IPS-NIHi11 (cell line): ENCODE measurements at places on chromosomes 11 and 22.

DNA sequence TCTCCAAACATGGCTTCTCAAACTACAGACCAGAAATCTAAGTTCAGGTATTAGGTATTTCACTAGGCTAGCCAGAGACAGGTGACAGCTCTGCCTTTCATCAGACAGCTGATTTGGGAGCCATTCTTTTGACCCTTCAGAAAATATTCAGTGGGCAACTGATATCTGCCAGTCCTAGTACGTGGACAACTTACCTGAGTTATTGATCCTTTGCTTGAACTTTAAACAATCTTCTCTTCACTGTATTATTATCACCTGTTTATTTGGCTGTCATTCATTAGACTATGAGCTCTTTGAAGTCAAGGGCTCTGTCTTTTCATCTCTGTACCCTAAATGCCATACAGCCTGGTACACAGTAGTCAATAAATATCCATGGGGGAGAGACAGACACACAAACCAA is 17.2 kb downstream of the TRIM66 start:
- DNase-seq, result no peak

- DNase-seq, result no peak
Observed at GRCh38 chr11:8699903-8700302, 17.3 kb downstream of the RPL27A start.

DNA sequence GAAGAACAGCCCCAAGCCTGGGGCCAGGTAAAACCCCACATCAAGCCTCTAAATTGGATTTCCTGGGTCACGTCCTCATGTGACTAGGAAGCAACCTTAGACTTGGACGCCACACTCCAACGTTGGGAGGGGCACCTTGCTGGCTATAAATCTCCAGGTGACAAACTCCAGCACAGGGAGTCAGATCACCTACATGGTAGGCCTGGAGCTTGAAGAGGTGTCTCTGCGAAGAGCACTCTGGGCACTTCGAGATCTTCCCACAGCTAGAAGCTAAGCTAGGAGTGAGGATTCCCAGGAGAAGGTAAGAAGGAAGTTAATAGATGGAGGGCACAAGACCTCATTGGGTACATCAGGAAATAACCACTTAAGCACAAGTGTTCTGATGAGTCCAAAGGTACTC is 77.1 kb upstream of the GNAZ start:
- no peak for DNase-seq

- DNase-seq, result no peak
Observed at GRCh38 chr22:35299217-35299672, 449 bp upstream of the TOM1 start.

- DNase-seq, result no peak
Observed at GRCh38 chr11:107116358-107116757, 98.1 kb upstream of the GUCY1A2 start.

DNA sequence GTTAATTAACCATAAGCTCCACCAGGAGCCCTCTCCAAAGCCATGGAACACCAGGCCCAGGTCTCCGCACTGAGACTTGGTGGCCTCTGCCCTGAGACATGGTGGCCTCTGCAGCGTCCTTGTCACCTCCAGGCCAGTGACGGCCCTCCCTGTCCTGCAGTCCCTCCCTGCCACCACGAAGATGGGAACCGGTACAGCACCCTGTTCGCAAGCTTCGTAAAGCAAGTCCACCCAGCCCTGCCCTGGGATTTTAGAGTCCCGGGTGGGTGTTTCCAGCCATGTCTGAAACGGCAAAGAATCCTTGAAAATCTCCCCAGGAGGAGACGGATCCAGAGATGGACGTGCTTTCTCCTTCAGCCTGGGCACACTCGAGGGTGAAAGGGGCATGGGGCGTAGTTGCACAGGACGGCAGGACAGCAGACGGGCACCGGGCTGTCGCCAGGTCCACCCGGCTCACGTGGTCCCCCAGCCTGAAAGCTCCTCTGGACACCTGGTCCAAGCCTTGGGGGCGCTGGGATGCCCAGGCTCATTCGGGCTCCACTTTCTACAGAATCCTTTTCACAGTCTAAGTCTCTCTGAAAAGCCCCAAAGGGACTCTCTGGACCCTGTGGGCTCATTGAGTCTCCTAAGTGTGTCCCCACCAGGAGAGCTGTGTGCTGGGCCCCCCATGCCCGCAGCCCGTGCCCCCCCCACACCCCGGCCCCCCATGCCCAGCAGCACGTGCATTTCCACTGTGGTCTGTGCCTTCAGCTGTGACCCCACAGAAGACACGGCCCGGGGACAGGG is 456.2 kb downstream of the BRD1 start:
- DNase-seq, result no peak
